ENCODE measurements at places on chromosomes 11 and 22.

GRCh38 chr11:100353083-100353482 lies 334.0 kb upstream of the ARHGAP42 start:
- H3K4me3 ChIP-seq, result no peak overlapping the region
- no peak for DNase-seq
- no peaks in the 10 kb centered on the region for H3K27me3 ChIP-seq

DNA sequence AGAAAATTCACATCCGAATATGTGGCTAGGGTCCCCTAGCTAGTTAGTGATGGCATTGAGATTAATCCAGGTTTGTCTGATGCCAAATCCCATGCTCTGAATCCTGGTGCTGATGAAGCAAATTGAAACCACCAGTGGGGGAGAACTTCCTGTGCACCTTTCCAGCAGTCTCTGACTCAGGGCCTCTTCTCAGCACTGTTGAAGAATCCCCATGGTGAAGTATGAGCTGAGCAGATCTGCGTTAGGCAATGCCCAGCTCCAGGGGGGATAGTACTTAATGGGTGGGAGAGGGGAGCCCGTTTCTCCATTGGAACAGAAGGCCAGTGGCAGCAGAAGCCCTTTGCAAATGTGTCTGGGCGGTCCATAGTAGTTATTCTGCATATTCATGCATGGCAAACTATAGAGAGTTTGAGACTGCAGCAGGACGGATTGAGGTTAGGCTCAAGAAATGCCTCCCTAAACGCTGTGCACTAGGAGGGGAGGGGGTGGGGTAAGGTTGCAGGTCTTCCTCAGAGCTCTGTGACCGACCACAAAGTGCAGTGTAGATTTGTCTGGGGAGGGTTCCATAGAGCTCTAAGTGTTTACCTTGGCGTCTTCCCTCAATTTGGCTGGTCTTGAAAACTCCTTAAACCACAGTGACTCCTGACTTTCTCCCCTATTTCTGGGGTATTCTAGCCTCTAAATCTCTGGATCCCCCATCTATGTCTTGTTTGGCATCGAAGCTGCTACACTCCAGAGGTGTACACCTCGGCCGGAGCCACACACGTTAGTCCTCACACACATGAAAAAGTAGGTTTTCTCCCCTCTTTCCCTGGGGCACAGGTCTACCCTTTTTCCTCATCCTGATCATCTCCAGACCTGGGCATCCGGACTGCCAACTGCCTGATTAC lies 4.8 kb downstream of the POU2F3 start:
- peaks cover 25% of the 10 kb centered on the region for H3K27me3 ChIP-seq
- H3K27ac ChIP-seq, result no peak overlapping the region
- H3K4me3 ChIP-seq, result no peak overlapping the region

GRCh38 chr22:37253126-37253660 lies 9.1 kb upstream of the RAC2 start:
- peaks cover 2% of the 10 kb centered on the region for H3K4me1 ChIP-seq
- H3K36me3 ChIP-seq, result no peaks in the 10 kb centered on the region
- H3K27ac ChIP-seq, result no peak overlapping the region
- no peak overlapping the region for H3K4me3 ChIP-seq

GRCh38 chr11:9367551-9367950 lies 16.9 kb upstream of the IPO7 start:
- no peak overlapping the region for H3K4me3 ChIP-seq
- peaks cover 20% of the 10 kb centered on the region for H3K4me1 ChIP-seq
- no peaks in the 10 kb centered on the region for H3K27me3 ChIP-seq
- H3K27ac ChIP-seq, result no peak overlapping the region
- DNase-seq, result no peak

- H3K27me3 ChIP-seq, result no peaks in the 10 kb centered on the region
- no peak overlapping the region for H3K27ac ChIP-seq
- DNase-seq, result no peak
Measured at GRCh38 chr11:47538741-47539565, 14.0 kb downstream of the CELF1 start.

DNA sequence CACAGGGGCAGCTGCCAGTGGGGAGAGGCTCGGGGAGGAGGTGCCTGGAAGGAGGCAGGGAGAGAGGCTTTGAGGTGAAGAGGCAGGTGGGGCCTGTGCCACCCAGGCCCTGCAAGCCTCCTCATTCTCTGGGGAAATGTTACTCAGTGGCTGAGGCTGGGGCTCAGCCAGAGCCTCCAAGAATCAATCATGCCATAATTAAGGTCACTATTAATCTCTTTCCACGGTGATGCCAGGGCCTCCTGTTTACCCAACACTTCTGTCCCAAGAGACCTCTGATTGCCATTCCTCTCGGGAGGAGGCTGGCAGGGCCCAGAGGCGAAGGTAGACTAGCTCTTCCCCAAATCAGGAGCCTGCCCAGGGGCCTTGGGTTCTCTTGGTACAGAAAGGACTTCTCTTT lies 38.4 kb downstream of the GDPD5 start:
- peaks cover 6% of the 10 kb centered on the region for H3K4me1 ChIP-seq
- DNase-seq, result no peak
- no peak overlapping the region for H3K4me3 ChIP-seq
- H3K36me3 ChIP-seq, result no peaks in the 10 kb centered on the region

GRCh38 chr11:56624661-56625110 lies 10.0 kb upstream of the OR5M1 start:
- H3K4me1 ChIP-seq, result no peaks in the 10 kb centered on the region
- H3K27ac ChIP-seq, result no peak overlapping the region
- H3K27me3 ChIP-seq, result no peaks in the 10 kb centered on the region

DNA sequence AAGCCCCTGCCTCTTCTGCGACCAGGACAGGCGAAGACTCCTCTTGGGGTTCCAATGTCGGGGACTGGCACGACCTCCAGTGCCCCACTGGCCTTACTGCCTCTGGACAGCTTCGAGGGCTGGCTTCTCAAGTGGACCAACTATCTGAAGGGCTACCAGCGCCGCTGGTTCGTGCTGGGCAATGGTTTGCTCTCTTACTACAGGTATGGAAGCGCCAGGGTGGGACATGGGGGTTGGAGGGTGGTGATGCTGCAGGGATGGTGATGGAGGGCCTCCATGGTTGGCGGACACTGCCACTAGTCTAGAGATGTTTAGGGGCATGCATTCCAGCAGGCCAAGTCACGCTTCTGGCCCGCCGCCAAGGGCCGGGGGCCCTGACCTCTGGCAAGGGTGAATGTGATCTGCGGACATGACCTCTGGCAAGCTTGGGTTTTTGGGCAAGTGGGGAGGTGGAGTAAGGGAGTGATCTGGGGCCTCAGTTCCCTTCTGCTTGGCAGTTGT lies 727 bp downstream of the OSBP2 start:
- peaks cover 19% of the 10 kb centered on the region for H3K4me1 ChIP-seq
- no peak for DNase-seq
- peak overlapping the region; percentile 65 for H3K4me3 ChIP-seq
- no peak overlapping the region for H3K27ac ChIP-seq
- no peaks in the 10 kb centered on the region for H3K27me3 ChIP-seq
- no peaks in the 10 kb centered on the region for H3K36me3 ChIP-seq

DNA sequence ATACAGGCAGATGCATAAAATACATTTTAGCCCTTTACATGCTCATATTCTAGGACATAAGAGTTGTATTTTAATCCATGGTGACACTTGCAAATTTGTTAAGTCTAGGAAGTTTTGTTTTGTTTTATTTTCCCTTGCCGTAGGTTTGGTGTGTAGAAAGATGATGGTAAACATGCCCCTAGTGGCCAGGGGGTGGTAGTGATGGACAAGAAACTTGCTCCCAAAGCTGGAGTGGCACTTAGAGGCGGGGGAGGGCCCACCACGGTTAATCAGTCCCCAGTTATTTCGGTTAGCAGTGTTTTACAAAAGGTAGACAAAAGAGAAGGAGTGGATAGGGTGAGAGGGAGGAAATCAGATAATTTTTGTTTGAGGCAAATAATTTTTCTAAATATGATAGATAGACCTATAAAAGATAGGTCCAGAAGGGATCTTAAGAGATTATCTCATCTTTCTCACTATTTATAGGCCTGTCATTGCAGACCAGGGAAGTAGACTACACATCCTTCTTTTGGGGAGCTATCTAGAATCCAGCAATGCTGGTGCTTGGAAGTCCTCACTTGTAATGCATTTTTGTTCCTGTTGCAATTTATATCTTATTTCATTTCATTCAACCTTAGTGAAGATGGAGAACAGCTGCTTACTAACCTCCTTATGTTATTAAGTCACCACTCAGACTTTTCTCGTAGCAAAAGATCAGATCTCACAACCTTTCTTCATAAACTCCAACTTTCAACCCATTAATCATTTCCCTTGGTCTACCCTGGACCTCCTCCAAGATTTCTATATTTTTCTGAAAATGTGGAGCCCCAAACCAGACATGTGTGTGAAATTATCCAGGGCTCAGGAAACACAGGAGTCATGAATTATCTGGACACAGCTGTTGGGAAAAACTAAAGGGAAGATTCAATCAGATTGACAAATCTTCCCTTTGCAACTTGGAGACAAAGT lies 5.9 kb upstream of the BDNF start:
- no peaks in the 10 kb centered on the region for H3K36me3 ChIP-seq
- H3K4me3 ChIP-seq, result no peak overlapping the region
- peak overlapping the region; percentile 8 for H3K27ac ChIP-seq
- no peaks in the 10 kb centered on the region for H3K27me3 ChIP-seq
- DNase-seq, result peak; percentile 71

- no peak overlapping the region for H3K4me3 ChIP-seq
- peaks cover 60% of the 10 kb centered on the region for H3K36me3 ChIP-seq
- H3K27me3 ChIP-seq, result no peaks in the 10 kb centered on the region
- H3K4me1 ChIP-seq, result peaks cover 38% of the 10 kb centered on the region
- H3K27ac ChIP-seq, result no peak overlapping the region
Measured at GRCh38 chr11:86805873-86806310, 5.5 kb downstream of the PRSS23 start.

- H3K27me3 ChIP-seq, result no peaks in the 10 kb centered on the region
- H3K36me3 ChIP-seq, result no peaks in the 10 kb centered on the region
- H3K4me1 ChIP-seq, result peaks cover 9% of the 10 kb centered on the region
Measured at GRCh38 chr11:61599968-61600710, 19.3 kb upstream of the SYT7 start.

DNA sequence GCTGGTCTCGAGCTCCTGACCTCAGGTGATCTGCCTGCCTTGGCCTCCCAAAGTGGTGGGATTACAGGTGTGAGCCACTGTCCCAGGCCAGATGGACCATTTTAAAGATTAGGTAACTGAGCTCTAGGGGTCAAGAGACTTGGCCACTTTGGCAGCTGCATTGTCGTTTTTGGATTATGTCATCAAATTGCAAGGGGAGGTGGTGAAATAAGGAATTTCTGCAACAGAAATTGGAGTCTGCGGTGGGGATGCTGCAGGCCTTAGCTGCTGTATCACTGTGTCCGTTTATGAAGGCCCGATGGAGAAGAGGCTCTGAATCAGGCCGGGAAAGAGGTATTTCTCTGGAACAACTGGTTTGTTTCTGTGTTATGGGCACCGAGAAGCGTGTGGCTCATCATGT lies 34.6 kb downstream of the PTPRJ start:
- no peak overlapping the region for H3K27ac ChIP-seq
- peaks cover 26% of the 10 kb centered on the region for H3K4me1 ChIP-seq
- H3K27me3 ChIP-seq, result no peaks in the 10 kb centered on the region
- H3K36me3 ChIP-seq, result no peaks in the 10 kb centered on the region
- no peak for DNase-seq

GRCh38 chr11:86219311-86220193 lies 25.0 kb upstream of the EED start:
- no peaks in the 10 kb centered on the region for H3K27me3 ChIP-seq
- no peak overlapping the region for H3K4me3 ChIP-seq
- H3K36me3 ChIP-seq, result no peaks in the 10 kb centered on the region
- no peak for DNase-seq
- no peak overlapping the region for H3K27ac ChIP-seq
- H3K4me1 ChIP-seq, result no peaks in the 10 kb centered on the region

- H3K27ac ChIP-seq, result no peak overlapping the region
- H3K27me3 ChIP-seq, result peaks cover 9% of the 10 kb centered on the region
- no peak overlapping the region for H3K4me3 ChIP-seq
- no peak for DNase-seq
- no peaks in the 10 kb centered on the region for H3K36me3 ChIP-seq
Measured at GRCh38 chr11:1797391-1798125, 33.8 kb upstream of the CTSD start.

- no peaks in the 10 kb centered on the region for H3K36me3 ChIP-seq
- no peak for DNase-seq
- H3K27me3 ChIP-seq, result peaks cover 9% of the 10 kb centered on the region
- H3K27ac ChIP-seq, result no peak overlapping the region
- no peaks in the 10 kb centered on the region for H3K4me1 ChIP-seq
- H3K4me3 ChIP-seq, result no peak overlapping the region
Measured at GRCh38 chr11:14234446-14234845, 124.5 kb downstream of the RRAS2 start.

DNA sequence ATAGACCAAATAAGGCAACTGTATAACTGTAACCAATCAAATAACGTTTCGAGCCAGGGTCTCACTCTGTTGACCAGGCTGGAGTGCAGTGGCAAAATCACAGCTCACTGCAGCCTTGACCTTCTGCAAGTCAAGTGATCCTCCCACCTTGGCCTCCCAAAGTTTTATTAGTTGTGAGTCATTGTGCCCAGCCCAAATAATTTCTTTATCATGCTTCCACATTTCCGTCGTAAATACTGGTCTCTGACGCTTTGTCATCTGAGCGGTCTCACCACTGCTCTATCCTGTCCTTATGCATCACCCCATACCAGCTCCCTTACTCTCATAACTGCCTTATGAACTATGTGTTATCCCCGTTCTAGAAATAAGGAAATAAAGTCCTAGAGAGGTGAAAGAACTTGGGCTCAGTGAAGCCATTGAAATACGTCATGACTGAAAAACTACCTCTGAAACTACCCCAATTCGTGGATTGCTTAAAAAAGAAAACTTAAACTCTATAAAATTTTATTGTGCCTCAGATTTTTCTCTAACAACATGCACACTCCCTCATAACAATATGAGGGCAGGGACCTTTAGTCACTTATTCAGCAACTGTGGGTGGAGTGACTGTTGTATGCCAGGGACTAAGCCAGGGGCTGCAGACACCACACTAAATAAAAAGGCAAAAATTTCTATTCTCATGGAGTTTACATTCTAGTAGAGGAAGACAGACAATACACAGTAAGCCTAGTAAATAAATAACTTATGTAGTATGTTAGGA lies 15.8 kb upstream of the RTN4RL2 start:
- H3K4me3 ChIP-seq, result no peak overlapping the region
- no peaks in the 10 kb centered on the region for H3K27me3 ChIP-seq
- no peaks in the 10 kb centered on the region for H3K36me3 ChIP-seq
- DNase-seq, result no peak
- H3K27ac ChIP-seq, result no peak overlapping the region

GRCh38 chr11:61881397-61881796 lies 9.9 kb downstream of the FADS3 start:
- H3K27ac ChIP-seq, result no peak overlapping the region
- H3K4me3 ChIP-seq, result no peak overlapping the region
- peaks cover 4% of the 10 kb centered on the region for H3K4me1 ChIP-seq
- H3K27me3 ChIP-seq, result no peaks in the 10 kb centered on the region

- H3K36me3 ChIP-seq, result no peaks in the 10 kb centered on the region
- no peak overlapping the region for H3K4me3 ChIP-seq
- H3K4me1 ChIP-seq, result no peaks in the 10 kb centered on the region
- no peak overlapping the region for H3K27ac ChIP-seq
Measured at GRCh38 chr22:38106814-38107578, 3.5 kb downstream of the BAIAP2L2 start.

Measured in SK-N-SH (cell line).